ENCODE measurements at places on chromosomes 5 and 9.

- no peak for DNase-seq
Observed at GRCh38 chr5:56259002-56259511, 25.9 kb upstream of the ANKRD55 start.

DNA sequence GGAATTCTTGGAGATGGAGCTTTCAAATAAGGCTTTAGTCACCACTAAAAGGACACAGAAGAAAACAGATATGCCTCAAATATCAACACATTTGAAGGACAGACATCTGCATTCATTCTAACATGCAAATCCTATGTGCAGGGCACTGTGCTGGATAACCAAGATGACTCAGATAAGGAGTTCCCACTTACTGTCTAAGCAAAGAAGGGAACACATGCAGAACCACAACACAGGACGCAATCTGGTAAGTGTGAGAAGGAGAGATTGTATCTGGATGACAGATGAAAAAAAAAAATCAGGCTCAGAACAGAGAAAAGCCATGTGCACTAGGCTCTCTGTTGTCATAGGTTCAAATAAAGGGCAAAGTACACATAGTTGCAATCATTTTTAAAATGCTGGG lies 42.5 kb downstream of the ELAVL2 start:
- no peak for DNase-seq

GRCh38 chr9:72886386-72886785 lies 66.5 kb downstream of the ALDH1A1 start:
- no peak for DNase-seq

- no peak for DNase-seq
Observed at GRCh38 chr5:74382123-74382855, 258.2 kb downstream of the ENC1 start.

- DNase-seq: no peak
Observed at GRCh38 chr5:117204926-117205869, 630.6 kb upstream of the SEMA6A start.

GRCh38 chr5:169448826-169449225 lies 134.7 kb upstream of the SPDL1 start:
- DNase-seq: no peak

GRCh38 chr5:131324303-131324702 lies 60.5 kb downstream of the CDC42SE2 start:
- no peak for DNase-seq

DNA sequence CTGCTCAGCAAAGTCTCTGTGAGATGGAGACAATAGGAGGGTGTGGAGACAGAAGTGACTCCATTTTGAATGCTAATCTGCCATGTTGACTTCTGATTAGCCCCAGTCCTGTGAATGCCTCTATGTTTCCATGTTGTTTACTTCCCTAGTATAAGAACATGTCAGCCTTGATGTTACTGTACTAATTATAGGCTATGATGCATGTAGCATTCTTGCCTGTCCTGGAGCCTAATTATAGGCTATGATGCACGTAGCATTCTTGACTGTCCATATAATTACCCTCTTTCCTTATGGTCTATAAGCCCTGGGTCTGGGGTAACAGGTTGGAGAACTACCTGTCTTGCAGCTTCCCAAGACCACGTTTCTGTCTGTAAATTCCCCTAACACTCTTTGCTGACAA lies 353.3 kb upstream of the CLINT1 start:
- no peak for DNase-seq

DNA sequence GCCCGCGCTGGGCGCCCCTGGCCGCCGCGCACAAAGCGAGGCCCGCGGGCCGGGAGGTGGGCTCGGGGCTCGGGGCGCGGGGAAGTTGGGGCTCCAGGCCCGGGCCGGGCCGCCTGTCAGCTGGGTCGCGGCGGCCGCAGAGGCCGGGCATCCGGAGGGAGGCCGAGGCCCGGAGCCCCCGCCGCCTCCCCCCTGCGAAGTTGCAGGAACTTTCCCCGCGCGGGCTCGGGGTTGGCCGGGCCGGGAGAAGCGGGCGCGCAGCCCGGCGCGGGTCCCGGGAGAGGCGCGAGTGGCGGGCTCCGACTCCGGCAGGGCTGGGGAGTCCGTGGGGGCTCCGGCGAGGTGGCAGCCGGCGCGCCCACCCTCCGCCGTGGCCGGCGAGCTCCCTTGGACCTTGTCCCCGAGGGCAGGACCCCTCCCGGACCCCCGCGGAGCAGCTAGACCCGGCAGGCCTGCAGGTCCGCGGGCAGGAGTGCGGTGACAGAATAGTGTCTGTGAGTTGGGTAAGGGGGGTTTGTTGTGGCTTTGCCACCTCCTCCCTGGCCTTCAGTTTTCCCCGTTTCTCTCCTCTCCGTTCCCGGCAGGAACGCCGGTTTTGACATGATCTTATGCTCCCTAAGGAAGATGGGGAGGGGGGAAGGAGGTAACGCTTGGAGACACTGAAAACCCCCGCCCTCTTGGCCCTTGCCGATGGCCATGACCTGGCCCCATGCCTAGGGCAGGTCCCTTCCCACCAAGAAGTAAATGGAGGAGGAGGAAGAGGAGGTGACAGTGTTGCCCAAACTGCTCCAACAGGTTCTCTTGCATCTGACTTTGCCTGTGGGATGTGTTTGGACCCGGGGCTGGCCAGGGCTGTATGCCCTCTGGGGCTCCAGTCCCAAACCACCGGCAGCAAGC lies 942 bp downstream of the PHF2 start:
- no peak for DNase-seq

- DNase-seq: no peak
Observed at GRCh38 chr9:97985058-97985861, 2.1 kb downstream of the ANP32B start.

DNA sequence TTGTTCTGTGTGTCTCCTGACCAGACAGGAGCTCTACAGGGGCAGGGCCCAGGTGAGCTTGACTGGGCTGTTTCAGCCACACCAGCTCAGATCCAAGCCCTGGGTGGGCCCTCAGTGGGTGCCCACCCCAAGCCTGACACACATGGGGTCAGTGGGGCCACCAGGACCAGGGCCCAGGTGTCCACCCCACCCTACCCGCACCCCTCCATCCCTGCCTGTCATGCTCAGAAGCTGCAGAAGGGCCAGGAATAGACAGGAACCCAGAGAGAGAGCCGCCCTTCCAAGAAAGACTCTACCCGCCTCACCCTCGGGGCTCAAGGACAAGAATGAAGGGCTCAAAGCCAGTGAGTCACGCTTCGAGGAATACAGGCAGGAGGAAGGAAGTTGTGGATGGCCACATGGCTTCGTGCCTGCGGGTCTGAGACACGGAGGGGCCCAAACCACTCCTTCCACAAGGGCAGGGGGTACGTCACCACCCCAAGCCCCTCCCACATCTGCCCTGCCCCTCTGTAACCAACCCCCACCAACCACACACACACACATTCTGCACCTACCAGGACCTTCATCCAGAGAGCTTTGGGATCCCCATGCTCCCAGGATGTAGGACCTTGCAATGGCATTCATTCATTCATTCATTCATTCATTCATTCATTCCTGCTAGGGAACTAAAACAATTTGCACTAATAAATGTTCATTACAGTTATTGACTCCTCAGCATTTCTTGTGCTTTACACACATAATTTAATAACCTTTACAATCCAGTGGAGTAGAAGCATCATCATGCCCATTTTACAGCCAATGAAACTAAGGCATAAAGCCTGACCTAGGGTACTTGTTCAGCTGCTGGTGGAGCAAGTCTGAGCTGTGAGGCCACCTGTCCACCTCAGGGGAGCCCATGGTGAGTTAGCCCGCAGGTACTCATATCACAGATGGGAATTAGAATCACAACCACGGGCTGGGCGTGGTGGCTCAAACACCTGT lies 55.9 kb upstream of the STXBP1 start:
- peak; percentile 92 for DNase-seq

DNA sequence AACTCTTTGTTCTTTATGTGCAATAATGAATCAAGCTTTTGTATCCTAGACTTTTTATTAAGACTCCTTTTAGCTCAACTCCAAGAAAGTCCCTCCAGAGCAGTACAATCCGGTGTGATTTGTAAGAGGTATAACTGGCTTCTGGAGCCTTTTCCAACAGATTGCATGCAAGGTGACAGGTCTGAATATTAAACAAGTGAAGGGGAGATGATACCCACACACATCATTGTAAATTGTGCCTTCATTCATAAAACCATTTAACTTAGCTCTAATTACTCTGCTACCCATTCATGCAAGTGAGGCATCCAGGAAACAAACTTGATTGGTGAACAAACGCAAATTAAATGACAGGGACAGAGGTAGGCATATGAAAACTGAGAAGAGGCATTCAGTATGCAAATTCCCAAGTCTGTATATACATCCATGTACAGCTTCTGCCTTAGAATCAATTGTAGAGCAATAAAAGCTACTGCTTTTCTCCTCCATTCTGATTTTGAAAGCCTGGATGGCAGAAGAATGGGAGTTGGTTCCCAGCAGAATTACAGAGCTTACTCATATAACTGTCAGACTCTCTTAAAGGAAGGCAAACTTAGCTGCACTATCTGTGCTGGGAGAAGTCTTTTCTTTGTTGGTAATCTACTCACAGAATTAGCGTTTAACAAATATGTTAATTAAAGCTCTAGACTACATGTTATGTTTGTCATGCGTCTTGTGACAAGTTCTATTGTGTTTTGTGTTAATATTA lies 261.0 kb upstream of the CDH6 start:
- no peak for DNase-seq

- no peak for DNase-seq
Observed at GRCh38 chr5:167509076-167509475, 782.4 kb upstream of the WWC1 start.

GRCh38 chr5:145858959-145859358 lies 13.9 kb downstream of the GRXCR2 start:
- DNase-seq: no peak

- no peak for DNase-seq
Observed at GRCh38 chr5:16245956-16246355, 66.4 kb upstream of the MARCHF11 start.

GRCh38 chr5:43101491-43101890 lies 19.2 kb upstream of the ZNF131 start:
- no peak for DNase-seq

- DNase-seq: no peak
Observed at GRCh38 chr9:73179589-73179988, 27.9 kb downstream of the ANXA1 start.

- DNase-seq: no peak
Observed at GRCh38 chr9:134890155-134890495, 9.5 kb downstream of the FCN2 start.

GRCh38 chr9:32293091-32293490 lies 91.4 kb upstream of the ACO1 start:
- no peak for DNase-seq

GRCh38 chr9:98994172-98995058 lies 50.7 kb downstream of the COL15A1 start:
- no peak for DNase-seq
